ENCODE measurements at places on chromosomes 7 and 10. TPM values are rescaled to one million over a fixed set of nuclear protein-coding genes. Genes with fewer than 3 reads are reported as not detected.

DNA sequence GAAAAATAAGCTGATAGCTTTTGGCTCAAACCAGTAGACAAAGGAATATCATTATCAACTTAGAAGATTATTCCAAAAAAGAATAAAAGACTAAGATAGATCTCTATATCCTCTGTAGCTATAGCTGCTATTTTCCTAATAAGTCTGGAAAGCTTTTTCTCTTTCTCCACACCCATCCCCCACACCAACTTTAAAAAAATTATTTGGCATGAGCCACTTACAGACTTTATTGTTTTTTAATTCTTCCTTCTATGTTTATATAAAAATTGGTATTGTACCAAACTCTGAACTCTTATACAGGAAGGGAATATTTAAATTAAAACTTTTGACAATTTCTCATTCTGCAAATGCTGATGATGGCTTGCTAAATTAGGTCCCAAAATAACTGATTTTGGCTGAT lies 142.7 kb downstream of the RNF133 start:
- DNase-seq = no peak

GRCh38 chr7:47484923-47485639 lies 96.8 kb downstream of the TNS3 start:
- DNase-seq = no peak

- no peak for DNase-seq
Measured at GRCh38 chr7:157520249-157520648, 183.4 kb downstream of the DNAJB6 start.

DNA sequence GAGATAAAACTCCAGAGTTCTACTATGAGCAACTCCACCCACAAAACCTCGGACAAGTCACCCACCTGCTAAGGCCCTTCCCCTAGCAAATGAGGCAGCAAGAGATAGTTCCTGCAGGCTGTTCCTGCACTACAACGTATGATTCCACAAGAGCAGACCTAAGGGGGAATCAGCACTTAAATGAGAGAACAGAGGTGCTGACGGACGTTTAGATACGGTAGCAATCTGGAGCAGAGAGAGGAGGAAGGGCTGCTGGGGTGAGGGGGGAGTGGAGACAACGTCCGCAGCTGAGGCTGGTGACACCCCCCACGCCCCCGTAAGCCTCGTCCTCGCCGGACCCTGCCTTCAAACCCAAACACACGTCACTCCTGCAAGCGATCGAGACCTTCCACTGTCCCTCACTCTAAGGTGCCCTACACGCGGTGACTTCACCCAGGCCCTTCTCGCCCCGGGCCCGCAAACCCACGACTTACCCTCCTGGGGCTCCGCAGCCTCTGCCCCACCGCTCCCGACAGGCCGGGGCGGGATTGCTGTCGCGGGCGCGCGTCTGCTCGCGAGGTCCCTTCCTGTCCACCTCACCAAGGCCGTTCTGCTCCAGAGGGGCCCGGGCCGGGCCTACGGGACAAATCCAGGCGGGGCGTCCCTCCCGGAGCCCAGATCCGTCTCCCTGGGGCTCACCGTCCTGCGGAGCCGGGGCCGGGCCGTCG lies 635 bp downstream of the ZNF12 start:
- DNase-seq = peak; percentile 35

DNA sequence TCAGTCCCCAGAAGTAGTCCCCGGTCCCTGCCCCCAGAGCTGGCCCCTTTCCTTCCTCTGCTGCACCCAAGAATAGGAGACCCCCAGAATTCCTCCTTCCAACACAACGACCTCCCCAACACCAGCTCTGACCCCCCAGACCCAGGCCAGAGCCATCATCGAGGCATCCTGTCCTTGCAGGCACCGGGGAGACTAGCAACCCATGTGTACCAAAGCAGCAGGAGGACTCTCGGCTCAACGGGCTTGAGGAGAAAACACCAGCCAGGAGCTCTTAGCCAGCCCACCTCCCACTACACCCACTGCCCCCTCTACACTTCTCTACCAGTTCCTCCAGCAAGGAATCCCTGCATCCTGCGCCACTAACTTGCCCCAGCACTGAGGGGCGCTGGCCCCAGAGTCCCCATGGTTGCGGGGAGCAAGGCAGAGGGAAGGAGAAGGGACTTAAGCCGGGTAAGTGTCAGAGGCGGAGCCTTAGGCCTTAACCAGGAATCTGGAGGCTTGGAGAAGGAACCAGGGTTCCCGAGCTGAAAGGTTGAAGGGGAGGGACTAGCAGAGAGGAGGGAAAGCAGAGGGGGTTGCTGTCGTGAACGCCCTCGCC lies 3.9 kb downstream of the GRID1 start:
- DNase-seq = no peak

- no peak for DNase-seq
Measured at GRCh38 chr7:130182990-130183389, 22.2 kb downstream of the TMEM209 start.

DNA sequence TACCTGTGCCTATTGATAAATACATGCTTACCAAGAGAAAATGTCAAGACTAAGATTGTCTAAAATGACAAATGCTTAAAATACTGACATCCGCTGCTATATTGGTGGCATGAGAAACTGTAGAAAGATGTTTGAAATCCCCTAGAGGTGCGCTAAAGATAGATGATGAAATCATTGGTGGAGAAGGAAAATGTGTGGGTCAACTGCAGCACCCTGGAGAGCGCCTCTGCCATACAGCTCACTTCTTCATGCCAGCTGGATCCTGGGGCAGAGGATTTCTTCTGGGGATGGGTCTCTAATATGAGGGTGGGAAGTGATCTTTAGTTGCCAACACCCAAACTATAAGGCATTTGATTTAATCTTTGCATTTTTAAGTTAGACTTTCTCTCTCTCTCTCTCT lies 680.4 kb upstream of the POM121L12 start:
- DNase-seq = no peak

- DNase-seq = no peak
Measured at GRCh38 chr10:101225846-101226421, 3.3 kb downstream of the LBX1 start.

DNA sequence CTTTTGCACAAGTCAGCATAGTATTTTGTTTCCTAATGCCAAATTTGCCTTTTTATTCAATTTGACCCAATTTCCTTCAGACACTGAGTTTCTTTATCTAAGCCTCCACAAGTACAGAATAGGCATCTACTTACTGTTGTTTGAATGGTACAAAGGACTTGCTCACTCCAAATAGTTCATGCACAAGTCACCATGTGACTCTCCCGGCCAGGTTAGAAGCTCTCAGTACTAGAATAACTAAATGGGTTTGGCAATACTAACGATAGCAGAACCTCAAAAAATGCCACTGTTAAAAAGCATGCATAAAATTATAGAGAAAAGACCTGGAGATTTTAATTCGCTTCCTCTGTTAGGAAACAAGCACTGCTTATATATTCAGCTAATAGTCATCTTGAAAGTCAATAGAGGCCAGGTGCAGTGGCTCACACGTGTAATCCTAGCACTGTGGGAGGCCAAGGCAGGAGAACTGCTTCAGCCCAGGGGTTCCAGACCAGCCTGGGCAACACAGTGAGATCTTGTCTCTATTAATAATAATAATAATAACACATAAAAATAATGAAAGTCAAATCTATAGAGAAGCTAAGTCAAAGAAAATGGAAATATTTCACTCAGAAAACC lies 335.8 kb upstream of the MBL2 start:
- no peak for DNase-seq

GRCh38 chr7:3310884-3311283 lies 9.8 kb downstream of the SDK1 start:
- DNase-seq = no peak

DNA sequence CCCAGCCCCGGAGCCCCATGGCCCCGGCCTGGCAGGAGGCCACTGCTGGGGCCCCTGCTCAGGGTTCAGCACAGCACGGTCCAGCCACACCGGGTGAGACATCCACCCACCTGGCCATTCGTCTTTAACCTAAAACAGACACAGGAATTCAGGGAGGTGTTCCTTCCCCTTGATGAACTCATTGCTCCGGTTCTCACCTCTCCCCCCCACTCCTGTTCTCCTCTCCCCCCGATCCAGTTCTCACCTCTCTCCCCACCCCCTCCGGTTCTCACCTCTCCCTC lies 129.8 kb downstream of the DIP2C start:
- DNase-seq = no peak

GRCh38 chr10:35778306-35778705 lies 136.2 kb upstream of the FZD8 start:
- no peak for DNase-seq

GRCh38 chr7:64277630-64278029 lies 36.1 kb upstream of the ZNF736 start:
- DNase-seq = no peak

- DNase-seq = no peak
Measured at GRCh38 chr10:78964274-78964951, 104.4 kb upstream of the ZMIZ1 start.

GRCh38 chr7:141788296-141788695 lies 1.7 kb upstream of the TAS2R5 start:
- DNase-seq = no peak

DNA sequence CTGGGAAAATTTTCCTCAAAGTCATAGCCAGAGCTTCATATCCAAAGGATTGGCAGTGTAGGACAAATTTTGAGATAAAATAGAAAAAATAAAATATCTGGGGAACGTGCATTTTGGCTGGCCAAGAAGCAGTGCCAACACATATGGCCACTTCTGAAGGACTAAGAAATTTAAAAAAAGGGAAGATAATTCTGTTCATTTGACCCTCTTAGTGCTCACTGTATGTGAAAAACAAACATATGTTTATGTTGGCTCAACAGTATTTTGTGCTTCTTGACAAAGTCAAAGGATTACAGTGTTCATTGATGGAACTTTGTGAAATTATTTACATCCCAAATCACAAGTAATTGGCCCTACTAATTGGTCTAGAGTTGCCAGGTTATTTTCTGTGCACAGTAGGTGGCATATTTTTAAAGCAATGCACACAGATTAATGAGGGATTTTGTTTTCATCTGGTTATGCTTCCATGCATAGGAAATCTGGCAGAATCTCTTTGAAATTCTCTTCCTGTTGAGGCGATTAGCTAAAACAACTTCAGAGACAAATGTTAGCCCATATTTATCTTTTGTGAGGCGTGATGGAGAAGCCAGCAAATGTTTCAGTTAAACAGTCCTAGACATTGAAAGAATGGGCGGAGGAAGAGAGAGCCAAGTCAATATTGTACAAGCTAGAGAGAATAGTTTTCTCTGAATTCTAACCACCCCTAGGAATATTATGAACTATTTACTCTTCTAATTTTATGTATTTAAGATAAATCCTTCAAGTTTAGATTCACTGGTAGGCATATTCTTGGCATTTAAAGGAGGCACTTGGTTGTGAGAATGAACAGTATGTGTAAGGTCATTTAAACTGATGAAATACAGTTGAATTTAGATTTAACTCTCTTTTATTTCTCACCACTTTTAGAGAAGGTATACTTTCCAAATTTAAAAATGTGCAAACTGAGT lies 237.7 kb upstream of the MBL2 start:
- DNase-seq = no peak

Gene OPN4
- not detected for total RNA-seq

Gene TDRD1
- 0.24 TPM for total RNA-seq

Gene EIF5AL1
- total RNA-seq = 3.1 TPM

Gene KLF14
- not detected for total RNA-seq

Gene NEBL
- 0.82 TPM for total RNA-seq
